Keratinocyte (primary cell): ENCODE measurements at places on chromosomes 1 and 21.

DNA sequence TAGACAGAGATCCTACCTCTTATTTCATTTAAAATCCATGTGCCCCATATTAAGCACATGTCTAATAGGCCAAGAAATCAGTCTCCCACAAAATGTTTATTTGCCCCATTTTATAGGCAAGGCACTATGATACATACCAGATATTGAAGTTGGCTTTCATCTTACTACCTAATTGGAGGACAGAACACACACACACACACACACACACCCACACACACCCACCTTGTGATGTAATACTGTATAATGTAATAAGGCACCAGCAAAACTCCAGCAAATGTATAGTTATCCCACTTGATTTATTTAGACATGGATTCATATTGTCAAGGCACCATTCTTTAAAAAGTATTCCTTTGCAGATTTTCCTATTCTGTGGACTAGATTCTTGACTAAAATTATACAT lies 56.8 kb downstream of the ATP6V1G3 start:
- H3K36me3 ChIP-seq = no peaks in the 10 kb centered on the region
- H3K4me3 ChIP-seq = no peak overlapping the region
- DNase-seq = no peak

- H3K4me1 ChIP-seq = no peaks in the 10 kb centered on the region
- DNase-seq = no peak
- no peaks in the 10 kb centered on the region for H3K36me3 ChIP-seq
- no peak overlapping the region for H3K4me3 ChIP-seq
- H3K27ac ChIP-seq = no peak overlapping the region
Observed at GRCh38 chr1:194295685-194296084, 1109.3 kb upstream of the B3GALT2 start.

DNA sequence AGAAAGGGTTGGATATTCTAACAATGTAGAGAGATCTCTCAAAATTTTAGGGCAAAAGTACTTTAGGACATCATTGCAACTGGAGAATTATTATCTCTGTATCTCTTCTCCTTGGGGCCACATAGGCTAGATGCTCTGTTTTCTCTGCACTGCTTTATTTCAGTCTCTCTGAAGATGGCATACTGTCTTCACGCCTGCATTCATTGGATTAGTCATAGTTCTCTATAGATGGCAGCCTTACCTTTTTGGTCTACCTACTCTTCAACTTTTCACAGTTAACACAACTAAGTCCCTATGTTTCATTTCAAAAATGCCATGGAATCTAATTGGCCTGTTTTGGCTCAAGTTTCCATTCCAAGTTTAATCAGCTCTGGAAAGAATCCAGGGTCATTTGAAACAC lies 1623.3 kb upstream of the B3GALT2 start:
- no peaks in the 10 kb centered on the region for H3K27me3 ChIP-seq
- no peak overlapping the region for H3K27ac ChIP-seq
- H3K4me3 ChIP-seq = no peak overlapping the region
- H3K4me1 ChIP-seq = no peaks in the 10 kb centered on the region

DNA sequence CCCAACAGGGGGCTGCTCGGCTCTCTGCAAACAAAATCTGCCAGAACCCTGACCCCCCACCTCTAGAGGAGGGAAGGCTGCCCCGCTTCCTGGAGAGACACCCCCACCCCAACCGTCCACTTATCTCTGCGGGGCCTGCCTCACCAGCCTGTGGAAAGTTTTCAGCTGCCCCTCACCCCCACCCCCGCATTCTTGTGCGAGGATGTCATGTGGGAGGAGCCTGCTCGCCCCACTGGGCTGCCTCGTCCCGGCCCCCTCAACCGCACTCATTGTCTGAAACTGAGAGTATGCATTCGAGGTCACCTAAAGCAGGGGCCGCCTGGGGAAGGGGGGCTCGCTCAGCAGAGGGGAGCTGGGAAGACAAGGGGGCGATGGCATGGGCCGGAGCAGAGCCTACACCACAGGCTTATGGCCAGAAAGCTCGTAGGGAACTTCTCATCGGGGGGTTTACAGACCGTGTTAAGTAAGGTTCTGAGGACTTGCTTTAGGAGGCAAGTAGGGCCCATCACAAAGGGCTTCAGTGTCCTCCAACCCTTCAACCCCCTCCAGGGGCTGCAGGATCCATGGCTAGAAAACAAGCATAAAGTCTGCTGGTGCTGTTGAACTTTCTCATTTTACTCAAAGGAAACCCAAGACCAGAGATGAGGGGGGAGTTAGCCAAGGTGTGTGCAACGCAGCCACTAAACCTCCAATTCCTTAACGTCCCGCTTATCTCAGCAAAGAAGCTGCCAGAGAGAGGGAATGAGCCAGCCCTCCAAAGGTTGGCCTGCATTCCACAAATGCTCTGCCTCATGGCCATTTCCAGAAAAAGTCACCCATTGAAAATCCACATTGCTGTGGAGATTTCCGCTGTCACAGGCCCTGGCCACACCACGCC lies 9.4 kb downstream of the EPHA2 start:
- peak overlapping the region; percentile 77 for H3K27ac ChIP-seq

- no peak for DNase-seq
- no peaks in the 10 kb centered on the region for H3K36me3 ChIP-seq
- no peak overlapping the region for H3K4me3 ChIP-seq
- H3K27ac ChIP-seq = no peak overlapping the region
- H3K27me3 ChIP-seq = no peaks in the 10 kb centered on the region
Observed at GRCh38 chr21:18151046-18151445, 93.6 kb upstream of the CHODL start.

GRCh38 chr1:185495007-185495406 lies 178.0 kb upstream of the IVNS1ABP start:
- peaks cover 5% of the 10 kb centered on the region for H3K4me1 ChIP-seq
- no peak overlapping the region for H3K27ac ChIP-seq
- no peaks in the 10 kb centered on the region for H3K36me3 ChIP-seq
- H3K4me3 ChIP-seq = no peak overlapping the region

- no peaks in the 10 kb centered on the region for H3K27me3 ChIP-seq
- peaks cover 3% of the 10 kb centered on the region for H3K36me3 ChIP-seq
- H3K4me1 ChIP-seq = peaks cover 12% of the 10 kb centered on the region
- no peak overlapping the region for H3K4me3 ChIP-seq
- H3K27ac ChIP-seq = no peak overlapping the region
- no peak for DNase-seq
Observed at GRCh38 chr1:77220687-77221463, 1.6 kb upstream of the PIGK start.

DNA sequence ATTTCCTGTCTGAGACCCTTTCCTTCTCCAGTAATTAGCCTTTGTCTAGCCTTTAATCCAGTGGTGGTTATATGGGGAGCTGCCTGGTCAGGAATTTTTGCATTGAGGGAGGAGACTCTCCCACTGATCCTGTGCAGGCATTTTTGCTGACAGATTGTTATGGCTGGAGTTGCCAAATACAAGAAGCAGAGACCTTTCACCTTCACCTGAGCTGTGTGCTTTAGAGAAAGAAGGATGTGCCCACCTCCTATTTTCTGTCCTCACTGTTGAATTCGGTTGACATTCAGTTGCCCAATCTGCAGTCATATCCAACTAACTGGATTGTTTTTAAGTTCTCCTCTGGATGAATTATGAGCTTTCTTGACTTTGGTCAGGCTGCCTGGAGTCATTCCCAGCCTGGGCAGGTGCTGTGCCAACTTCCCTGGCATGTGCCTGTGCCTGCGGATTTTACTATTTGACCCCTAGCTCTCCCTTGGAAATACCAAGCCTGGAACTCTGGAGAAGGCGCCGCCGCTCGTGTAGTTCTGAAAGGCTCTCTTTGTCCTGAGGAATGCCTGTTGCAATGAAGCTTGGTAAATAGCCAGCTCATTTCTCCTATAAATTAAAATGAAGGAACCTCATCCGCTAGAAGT lies 143.9 kb downstream of the NOS1AP start:
- no peaks in the 10 kb centered on the region for H3K36me3 ChIP-seq
- no peak overlapping the region for H3K4me3 ChIP-seq
- H3K4me1 ChIP-seq = no peaks in the 10 kb centered on the region
- no peak for DNase-seq
- H3K27me3 ChIP-seq = peaks cover 5% of the 10 kb centered on the region

- peaks cover 3% of the 10 kb centered on the region for H3K27me3 ChIP-seq
- no peaks in the 10 kb centered on the region for H3K36me3 ChIP-seq
- no peak for DNase-seq
- H3K4me1 ChIP-seq = no peaks in the 10 kb centered on the region
Observed at GRCh38 chr1:44113095-44113609, 5.5 kb upstream of the KLF17 start.

DNA sequence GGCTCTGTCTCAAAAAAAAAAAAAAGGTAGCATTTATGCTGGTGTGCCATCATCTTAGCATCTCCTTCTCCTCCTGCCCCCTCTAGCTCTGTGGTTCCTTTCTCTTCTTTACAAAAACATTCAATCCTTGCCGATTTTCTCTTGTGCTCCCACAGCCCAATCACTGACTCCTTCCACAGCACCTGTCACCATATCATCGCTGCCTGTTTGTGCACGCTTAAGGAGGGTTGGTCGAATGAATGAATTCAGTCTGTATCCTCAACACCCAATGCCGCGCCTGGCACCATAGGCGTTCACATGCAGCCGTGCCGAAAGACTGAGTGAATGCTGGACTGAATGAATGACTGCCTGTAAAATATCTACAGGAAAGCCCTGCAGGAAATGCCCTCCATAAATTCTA lies 7.9 kb downstream of the RNU5D-1 start:
- DNase-seq = no peak
- H3K27me3 ChIP-seq = no peaks in the 10 kb centered on the region
- no peak overlapping the region for H3K27ac ChIP-seq

DNA sequence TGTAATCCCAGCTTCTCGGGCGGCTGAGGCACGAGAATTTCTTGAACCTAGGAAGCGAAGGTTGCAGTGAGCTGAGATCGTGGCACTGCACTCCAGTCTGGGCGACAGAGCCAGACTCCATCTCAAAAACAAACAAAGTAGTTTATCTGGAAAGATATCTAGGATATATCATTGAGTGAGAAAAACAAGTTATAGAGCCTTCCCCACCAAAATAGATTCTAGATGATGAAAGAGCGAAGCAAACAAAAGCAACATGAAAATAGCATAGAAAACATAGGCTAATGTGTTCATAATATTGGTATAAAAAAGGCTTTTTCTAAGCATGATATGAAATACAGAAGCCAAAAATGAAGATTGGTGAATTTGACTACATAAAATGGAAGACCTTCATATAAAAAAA lies 52.1 kb downstream of the ZFYVE9 start:
- DNase-seq = no peak

DNA sequence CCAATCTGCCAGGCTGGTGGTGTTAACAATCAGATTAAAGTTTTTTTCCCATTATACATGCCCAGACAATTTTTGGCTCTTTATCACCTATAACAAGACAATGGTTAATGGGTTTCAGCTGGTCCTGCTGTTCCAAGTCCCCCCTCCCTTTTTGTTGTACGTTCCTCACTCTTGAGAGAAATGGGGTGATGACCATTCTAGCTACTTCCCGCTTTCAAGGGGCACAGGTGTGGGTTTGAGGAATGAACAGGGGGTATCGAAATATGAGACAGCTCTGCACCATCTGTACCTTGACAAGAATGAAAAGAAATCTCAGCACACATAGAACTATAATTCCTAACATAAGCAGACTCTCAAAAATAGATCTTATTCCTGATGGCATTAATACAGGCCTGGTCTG lies 326.8 kb downstream of the PTPRU start:
- H3K27ac ChIP-seq = no peak overlapping the region
- H3K36me3 ChIP-seq = no peaks in the 10 kb centered on the region
- no peaks in the 10 kb centered on the region for H3K27me3 ChIP-seq
- DNase-seq = no peak
- H3K4me3 ChIP-seq = no peak overlapping the region
- peaks cover 6% of the 10 kb centered on the region for H3K4me1 ChIP-seq

DNA sequence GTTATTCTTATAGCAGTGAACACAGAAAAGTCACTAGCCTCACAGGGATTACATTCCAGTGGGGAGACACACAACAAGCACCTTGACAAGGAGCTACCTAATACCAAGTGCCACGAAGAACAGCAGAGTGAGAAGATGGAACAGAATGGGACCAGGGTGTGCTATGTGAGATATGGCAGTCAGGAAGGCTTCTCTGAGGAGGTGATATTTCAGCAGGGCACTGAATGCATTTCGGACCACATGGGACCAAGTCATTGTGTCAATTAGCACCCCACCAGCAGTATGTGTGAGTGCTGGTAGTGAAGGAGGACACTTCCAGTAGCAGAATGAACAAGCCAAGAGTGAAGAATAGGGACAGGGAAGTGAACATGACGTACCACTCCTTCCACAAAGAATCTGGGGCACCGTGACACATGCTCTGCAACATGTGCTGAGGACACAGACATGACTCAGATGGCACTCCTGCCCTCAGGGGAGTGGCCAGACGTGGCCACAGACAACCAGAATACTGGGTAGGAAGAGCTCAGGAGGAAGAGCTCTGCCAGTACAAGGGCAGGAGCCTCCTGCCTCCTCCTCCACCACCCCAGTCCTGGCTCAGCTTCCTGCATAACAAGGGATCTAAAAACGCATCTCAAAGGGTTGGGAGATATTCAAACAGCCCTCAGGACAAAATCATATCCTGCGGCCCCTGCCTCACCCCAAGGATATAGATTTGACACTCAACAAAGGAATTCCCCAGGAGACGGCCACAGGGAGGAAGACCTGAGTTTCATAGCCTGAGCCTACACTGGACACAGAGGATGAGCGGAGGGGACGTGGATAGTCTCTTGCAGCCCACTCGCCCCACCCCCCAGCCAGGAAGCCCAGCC lies 102.5 kb downstream of the TRABD2B start:
- no peak overlapping the region for H3K27ac ChIP-seq
- DNase-seq = peak; percentile 90
- peaks cover 17% of the 10 kb centered on the region for H3K4me1 ChIP-seq
- H3K36me3 ChIP-seq = no peaks in the 10 kb centered on the region
- H3K4me3 ChIP-seq = no peak overlapping the region

GRCh38 chr1:156291226-156292061 lies 4.0 kb downstream of the GLMP start:
- H3K27ac ChIP-seq = no peak overlapping the region
- H3K27me3 ChIP-seq = no peaks in the 10 kb centered on the region
- DNase-seq = no peak
- peaks cover 16% of the 10 kb centered on the region for H3K36me3 ChIP-seq

DNA sequence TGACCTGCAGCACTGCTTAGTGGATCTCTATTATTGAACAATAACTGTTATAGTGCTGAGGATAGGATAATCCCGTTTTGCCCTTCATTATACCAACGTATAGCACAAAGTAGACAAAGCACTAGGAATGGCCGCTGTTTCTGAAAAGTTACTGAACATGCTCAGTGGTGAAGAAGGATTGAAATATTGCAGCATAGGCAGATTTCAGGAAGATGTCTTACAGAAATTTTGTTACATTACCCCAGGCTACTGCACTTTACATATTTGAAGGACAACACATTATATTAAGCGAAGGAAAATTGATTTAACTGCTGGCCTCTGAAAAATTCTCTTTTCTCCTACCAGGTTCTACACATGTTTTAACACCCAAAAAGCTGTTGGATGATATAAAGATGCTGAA lies 48.5 kb downstream of the AKNAD1 start:
- H3K27ac ChIP-seq = no peak overlapping the region
- peaks cover 3% of the 10 kb centered on the region for H3K4me1 ChIP-seq
- H3K27me3 ChIP-seq = no peaks in the 10 kb centered on the region
- peaks cover 5% of the 10 kb centered on the region for H3K36me3 ChIP-seq
- DNase-seq = no peak
- H3K4me3 ChIP-seq = no peak overlapping the region
